Mesenchymal stem cell (in vitro differentiated cells and primary cell): ENCODE measurements at places on chromosomes 7 and 10.

- no peak for DNase-seq
- no peak within 1 kb of the TSS for H3K27ac ChIP-seq
- H3K36me3 ChIP-seq = no peaks in the 10 kb centered on the region
- no peaks in the 10 kb centered on the region for H3K27me3 ChIP-seq
- H3K4me3 ChIP-seq = no peak within 1 kb of the TSS
- no peaks in the 10 kb centered on the region for H3K4me1 ChIP-seq
These were observed at the start of gene NPTX2 for GRCh38 chr7:98617051-98617959. Gene NPTX2 (plus strand): TSS chr7:98617285. CDS start chr7:98617462, 177 bp downstream.

DNA sequence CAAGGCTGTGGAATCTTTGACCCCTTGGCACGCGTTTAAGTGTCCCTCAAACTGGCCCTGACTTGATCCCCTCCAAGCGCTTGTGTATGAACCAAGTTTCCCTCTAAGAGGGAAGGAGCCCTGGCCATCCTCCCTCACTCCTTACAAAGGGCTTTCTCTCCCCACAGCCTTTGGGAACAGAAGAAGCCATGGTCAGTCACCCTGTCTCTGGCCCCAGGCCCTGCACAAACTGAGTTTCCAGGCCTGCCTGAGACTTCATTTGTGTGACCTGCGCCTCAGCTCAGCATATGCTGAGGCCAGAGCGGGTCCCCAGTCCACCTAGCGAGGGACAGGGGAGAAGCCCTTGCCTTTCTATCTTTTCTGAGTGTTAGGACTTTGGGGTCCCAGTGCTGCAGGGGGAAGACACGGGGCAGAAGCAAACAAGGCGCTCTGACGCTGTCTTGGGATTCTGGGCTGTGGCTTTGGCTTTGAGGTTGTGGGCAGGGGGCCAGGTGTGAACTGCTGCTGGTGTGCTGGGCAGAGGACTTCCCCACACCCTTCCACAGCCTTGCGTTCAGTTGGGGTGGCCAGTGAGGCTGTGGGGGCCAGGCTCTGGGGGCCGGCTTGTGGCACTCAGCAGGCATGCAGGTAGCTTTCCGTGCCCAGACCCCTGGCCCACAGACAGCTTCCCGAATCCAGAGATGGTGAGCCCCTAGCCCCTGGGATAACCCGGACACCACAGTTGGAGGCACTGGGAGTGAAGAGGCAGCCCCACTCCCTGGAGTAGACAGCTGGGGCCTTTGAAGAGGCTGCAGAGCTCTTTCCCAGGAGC is 1.5 kb downstream of the RET start:
- no peak overlapping the region for H3K4me3 ChIP-seq
- DNase-seq = no peak
- peaks cover 79% of the 10 kb centered on the region for H3K27me3 ChIP-seq

DNA sequence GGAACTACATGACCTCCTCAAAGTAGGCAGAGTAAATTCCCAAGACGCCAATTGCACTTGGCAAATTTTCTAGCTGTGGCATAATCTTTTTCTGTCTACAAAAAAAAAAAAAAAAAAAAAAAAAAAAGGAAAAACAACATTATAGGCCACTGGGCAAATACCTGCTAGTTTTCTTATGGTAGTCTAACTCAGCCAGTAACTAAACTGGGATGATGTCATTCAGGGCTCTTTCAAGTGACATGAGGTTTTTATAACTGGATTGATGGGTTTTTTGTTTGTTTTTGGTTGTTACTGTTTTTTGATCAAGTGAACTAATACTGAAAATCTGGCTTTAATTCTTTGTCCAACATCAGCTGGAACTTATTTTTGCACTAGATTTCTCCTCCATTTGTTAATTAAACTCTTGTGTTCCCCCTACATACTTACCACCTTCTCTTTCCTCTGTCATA is 7.4 kb upstream of the VIM start:
- no peak overlapping the region for H3K27ac ChIP-seq
- no peaks in the 10 kb centered on the region for H3K27me3 ChIP-seq
- no peak for DNase-seq
- no peaks in the 10 kb centered on the region for H3K36me3 ChIP-seq
- H3K4me3 ChIP-seq = no peak overlapping the region

DNA sequence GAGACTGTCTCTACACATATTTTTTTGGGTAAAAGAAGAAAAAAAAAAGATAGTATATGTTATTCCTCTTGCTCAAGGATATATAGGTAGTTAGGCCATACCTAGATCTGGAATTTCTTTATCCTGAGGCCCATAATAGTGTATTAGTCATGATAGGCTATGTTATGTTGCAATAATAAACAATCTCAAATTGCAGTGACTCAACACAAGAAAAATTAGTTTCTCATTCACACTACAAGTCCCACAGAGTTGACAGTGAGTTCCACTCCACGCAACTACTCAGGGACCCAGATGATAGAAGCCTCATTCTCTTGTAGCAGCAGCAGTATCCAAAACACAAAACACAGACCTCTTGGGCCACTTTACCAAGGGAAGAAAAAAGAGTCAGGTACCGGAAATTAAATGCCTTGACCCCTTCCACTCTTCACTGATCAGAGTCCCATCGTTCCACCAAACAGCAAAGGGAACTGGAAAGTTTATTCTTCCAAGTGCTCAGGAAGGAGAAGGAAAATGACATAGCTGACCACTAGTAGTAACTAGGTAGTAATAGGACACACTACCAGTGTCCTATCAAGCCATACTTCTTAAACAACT is 7.4 kb upstream of the C10orf67 start:
- peaks cover 2% of the 10 kb centered on the region for H3K4me1 ChIP-seq
- DNase-seq = peak; percentile 84
- no peak overlapping the region for H3K4me3 ChIP-seq
- no peak overlapping the region for H3K27ac ChIP-seq
- no peaks in the 10 kb centered on the region for H3K36me3 ChIP-seq

- no peak overlapping the region for H3K27ac ChIP-seq
- H3K4me3 ChIP-seq = no peak overlapping the region
- DNase-seq = no peak
These were observed 28.0 kb downstream of the TMEM270 start for GRCh38 chr7:73888959-73889358.

- no peak overlapping the region for H3K4me3 ChIP-seq
- no peaks in the 10 kb centered on the region for H3K36me3 ChIP-seq
- no peaks in the 10 kb centered on the region for H3K4me1 ChIP-seq
- H3K27me3 ChIP-seq = no peaks in the 10 kb centered on the region
These were observed 119.1 kb upstream of the FOXP2 start for GRCh38 chr7:114295522-114295921.

DNA sequence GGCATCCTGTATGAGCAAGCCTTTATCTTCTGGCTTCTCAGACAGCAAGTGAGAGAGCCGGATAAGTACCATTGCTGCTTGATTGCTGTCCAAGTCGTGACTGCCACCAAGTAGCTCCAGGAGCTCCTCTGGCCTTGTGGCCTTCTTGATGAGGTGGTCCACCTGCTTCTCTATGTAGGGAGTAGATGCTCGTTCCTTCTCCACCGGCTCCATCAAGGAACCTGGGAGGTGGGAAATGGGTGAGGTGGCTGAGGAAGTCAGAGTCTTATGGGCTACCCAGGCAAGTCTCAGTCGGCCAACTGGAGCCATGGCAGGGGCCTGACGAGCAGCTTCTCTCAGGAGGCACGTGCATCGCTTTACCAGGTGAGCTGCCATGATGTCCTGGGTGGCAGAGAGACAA is 2.6 kb downstream of the TBRG4 start:
- peaks cover 46% of the 10 kb centered on the region for H3K36me3 ChIP-seq
- H3K4me1 ChIP-seq = peaks cover 10% of the 10 kb centered on the region
- no peak overlapping the region for H3K4me3 ChIP-seq

- H3K4me3 ChIP-seq = no peak overlapping the region
- DNase-seq = no peak
- H3K4me1 ChIP-seq = no peaks in the 10 kb centered on the region
- no peaks in the 10 kb centered on the region for H3K36me3 ChIP-seq
These were observed 82.2 kb downstream of the JCAD start for GRCh38 chr10:29977171-29977570.

GRCh38 chr10:44966129-44966815 is 6.7 kb downstream of the RASSF4 start:
- no peaks in the 10 kb centered on the region for H3K27me3 ChIP-seq
- peaks cover 15% of the 10 kb centered on the region for H3K36me3 ChIP-seq
- peak; percentile 86 for DNase-seq
- peak overlapping the region; percentile 55 for H3K27ac ChIP-seq

- no peaks in the 10 kb centered on the region for H3K36me3 ChIP-seq
- H3K27me3 ChIP-seq = no peaks in the 10 kb centered on the region
- peaks cover 1% of the 10 kb centered on the region for H3K4me1 ChIP-seq
- DNase-seq = no peak
- no peak overlapping the region for H3K4me3 ChIP-seq
These were observed 1674.9 kb downstream of the REEP3 start for GRCh38 chr10:65196111-65196510.

GRCh38 chr10:89646889-89647657 is 2.0 kb upstream of the PANK1 start:
- no peaks in the 10 kb centered on the region for H3K4me1 ChIP-seq
- H3K27me3 ChIP-seq = no peaks in the 10 kb centered on the region
- no peak for DNase-seq
- H3K4me3 ChIP-seq = no peak overlapping the region

DNA sequence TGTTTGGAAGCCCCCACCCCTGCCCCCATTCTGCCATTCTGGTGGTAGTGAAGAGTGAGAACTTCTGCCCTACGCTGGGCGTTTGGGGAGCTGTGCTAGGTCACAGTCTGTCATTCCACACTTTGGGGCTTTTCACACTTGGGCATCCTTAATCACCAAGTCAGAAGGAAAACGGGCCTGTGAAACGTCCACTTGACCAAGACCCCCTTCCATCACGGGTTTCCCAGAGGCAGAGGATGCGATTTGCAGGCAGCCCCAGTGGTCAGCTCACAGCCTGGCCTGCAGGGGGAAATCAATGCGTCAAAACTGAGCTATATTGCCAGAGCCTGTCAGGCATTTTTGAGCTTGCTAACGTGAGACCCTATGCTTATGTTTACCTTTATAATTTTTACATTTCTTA is 663.3 kb upstream of the MGMT start:
- H3K4me1 ChIP-seq = no peaks in the 10 kb centered on the region
- no peak overlapping the region for H3K27ac ChIP-seq
- no peak overlapping the region for H3K4me3 ChIP-seq
- H3K36me3 ChIP-seq = no peaks in the 10 kb centered on the region

GRCh38 chr7:29806208-29806994 is at the start of gene WIPF3:
Gene WIPF3 (plus strand): TSS chr7:29806508. CDS start chr7:29834725, 28,217 bp downstream.
- no peak within 1 kb of the TSS for H3K27ac ChIP-seq
- H3K4me3 ChIP-seq = peak within 1 kb of the TSS; percentile 47
